ENCODE measurements at places on chromosomes 12 and 14.

- no peak for DNase-seq
These were observed 65.9 kb upstream of the NUDT4 start for GRCh38 chr12:93311827-93312226.

DNA sequence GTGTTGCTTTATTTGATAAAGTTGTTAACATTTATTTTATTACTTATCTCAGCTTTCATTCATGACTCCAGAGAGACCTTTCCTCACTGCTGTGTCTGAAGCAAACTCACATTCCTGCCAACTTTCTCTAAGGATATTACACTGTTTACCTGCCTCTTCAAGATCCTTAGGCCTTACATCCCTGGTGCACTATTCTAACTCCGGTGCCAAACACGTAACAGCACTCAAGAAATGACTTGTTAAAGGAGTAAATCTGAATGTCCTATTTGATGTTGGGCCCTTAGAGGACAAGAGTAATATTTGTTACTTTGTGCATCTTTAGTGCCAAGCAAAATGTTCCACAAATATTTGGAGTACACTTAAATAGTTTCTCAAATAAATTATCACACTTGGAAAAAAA, 324.1 kb upstream of the FLRT2 start:
- no peak for DNase-seq

GRCh38 chr12:85155791-85156190, 119.6 kb downstream of the LRRIQ1 start:
- DNase-seq: no peak

DNA sequence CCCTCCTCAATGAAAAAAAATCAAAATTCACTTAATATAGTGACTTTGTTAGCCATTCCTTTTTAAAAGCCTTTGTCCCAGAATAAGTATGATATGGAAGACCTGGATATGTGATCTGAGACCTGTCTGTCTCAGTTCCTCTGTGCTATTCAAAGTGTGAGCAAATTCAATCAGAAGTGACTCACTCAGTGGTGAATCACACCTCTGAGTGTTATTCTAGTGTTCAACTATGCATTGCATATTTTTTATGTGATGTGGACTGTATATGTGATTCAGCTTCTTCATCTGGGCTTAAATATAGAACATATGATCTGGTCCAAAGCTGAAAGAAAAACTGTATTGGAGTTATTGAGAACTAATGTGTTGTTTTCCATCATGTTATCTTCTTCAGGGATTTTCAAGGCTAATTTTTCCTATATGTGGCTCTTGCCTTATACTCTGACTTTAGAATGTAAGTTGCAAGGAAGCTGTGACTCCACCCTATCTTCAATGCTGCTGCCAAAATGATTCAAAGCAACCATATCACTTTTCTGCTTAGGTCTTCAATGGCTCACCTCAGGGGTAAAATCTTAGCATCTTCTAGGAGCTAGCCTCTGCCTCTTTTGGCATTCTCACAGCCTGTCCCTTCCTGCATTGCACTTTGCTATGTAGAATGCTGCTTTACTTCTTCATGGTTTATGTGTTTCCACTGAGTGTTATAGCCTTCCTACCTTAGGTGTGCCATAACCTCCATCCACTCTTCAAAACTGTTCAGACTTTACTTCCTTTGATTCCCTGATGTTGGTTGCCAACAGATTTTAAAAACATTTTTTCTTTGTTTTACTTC, 169.8 kb downstream of the OTOGL start:
- DNase-seq: no peak

GRCh38 chr12:6768990-6769389, 2.8 kb downstream of the PTMS start:
- DNase-seq: no peak

- DNase-seq: no peak
These were observed 6.5 kb upstream of the SLC6A12 start for GRCh38 chr12:220491-220890.

- DNase-seq: no peak
These were observed 47.4 kb upstream of the PRICKLE1 start for GRCh38 chr12:42636993-42637392.

DNA sequence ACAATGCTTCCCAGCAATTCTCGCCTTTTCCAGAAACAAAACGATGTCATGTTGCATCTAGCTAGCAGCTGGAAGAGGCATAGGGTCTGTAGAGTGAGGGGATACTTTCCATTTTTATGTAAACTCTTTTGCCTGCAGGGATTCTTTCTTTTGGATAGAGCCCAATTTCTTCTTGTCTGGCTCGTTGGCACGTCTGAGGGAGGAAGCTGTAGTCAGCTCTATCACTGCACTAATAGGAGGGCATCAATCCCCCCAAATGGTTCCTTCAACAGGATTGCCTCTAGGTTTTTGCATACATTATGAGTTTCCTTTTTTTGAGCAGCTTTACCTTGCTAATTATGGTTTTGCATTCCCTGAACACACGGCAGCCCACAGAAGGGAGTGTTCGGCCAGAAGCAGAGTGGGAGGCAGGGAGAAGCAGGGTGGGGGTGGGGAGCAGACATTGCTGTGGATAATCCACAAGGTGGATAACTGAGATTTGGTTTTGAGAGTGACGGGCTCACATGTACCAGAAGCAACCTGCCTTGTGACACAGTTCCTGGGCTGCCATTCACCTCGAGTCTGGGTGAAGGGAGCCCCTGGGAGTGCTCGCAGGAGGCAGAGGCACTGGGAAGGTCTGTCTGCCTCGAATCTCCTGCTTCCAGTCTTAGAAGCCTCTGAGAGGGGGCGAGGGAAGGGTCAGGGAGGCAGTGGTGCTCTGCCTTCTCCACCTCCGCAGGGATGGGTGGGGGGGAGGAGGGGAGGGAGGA, 24.5 kb downstream of the LRTM2 start:
- DNase-seq: no peak

DNA sequence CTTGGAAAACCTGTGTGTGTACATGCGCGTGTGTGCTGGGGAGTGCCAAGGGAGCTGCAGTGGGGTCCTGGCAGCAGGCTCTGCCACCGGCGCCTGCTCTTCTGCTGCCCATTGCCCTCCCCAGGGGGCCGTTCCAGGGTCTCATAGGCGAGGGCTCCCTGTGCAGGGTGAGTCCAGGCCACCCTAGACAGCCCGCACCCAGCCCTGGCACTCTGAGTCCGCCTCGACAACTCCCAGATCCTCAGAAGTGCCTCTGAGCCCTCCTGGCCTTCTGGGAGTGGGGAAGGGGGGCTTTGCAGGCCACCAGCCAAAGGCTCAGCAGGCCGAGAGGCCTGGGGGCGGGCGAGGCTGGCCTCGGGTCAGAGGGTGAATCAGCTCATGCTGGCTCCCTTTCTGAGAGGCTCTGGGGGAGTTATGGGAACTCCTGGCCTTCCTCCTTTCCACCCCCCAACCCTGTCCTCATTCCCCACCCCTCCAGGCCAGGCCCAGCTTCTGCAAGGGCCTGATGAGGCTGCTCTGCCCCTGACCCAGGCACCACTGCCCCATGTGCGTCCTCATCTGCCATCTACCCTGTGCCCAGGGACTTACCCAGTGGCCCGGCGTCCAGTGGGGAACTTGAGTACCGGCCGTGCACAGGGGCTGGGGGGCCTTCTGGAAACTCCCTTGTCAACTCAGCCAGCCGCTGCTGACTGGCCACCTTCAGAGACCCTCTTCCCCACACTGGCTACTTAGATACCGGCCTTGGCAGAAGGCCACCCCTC, 2.1 kb upstream of the TEDC1 start:
- DNase-seq: no peak

DNA sequence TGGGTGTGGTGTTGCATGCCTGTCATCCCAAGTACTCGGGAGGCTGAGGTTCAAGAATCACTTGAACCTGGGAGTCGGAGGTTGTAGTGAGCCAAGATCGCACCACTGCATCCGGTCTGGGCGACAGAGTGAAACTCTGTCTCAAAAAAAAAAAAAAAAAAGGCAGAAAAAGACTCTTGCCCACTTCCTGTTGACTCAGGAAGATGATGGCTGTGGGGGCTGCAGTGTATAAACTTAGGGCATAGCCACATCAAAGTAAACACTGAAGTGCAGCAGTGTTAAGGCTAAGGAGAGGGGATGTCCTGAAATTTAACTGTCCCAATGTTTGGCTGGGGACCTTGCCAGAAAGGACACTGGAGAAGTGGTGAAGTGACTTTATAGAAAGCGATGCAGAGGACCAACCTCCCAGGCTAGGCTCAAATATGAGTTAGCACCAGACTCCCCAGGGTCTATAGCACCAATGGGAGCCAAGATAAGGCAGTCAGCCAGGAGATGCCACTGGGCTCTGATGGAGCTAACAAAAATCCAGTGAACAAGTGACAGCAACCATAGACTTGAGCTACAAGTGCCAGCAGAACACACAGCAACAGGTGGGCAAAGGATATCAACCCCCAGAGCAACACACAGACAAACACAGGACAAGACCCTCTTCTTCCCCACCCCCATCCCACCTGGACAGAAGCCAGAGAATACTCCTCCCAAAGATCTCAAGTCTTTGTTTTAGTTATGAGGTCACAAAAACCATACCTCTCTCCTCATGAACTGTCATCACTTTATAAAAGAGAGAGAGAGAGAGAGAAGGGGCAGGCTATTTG, 28.0 kb downstream of the NELL2 start:
- no peak for DNase-seq

DNA sequence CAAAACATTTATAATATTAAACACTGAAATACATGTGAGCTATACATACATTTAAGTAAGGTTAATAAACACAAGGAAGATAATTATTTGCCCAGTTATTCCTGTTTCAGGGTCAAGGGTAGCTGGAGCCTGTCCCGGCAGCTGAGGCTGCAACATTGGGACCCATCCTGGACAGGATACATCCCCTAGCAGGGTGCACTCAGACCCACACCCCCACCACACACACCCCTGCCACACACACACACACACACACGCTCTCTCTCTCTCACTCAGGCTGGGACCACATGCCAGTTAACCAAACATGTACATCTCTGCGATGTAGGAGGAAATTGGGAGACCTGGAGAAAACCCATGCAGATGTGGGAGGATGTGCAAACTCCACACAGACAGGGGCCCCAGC, 112.6 kb upstream of the TMCC3 start:
- no peak for DNase-seq

- no peak for DNase-seq
These were observed 114.0 kb upstream of the HIF1A start for GRCh38 chr14:61581340-61581739.

- DNase-seq: no peak
These were observed 191.6 kb upstream of the E2F7 start for GRCh38 chr12:77256956-77257355.

GRCh38 chr12:79138872-79139271, 274.3 kb downstream of the SYT1 start:
- no peak for DNase-seq

- no peak for DNase-seq
These were observed 751.8 kb downstream of the GALC start for GRCh38 chr14:87241018-87241768.

DNA sequence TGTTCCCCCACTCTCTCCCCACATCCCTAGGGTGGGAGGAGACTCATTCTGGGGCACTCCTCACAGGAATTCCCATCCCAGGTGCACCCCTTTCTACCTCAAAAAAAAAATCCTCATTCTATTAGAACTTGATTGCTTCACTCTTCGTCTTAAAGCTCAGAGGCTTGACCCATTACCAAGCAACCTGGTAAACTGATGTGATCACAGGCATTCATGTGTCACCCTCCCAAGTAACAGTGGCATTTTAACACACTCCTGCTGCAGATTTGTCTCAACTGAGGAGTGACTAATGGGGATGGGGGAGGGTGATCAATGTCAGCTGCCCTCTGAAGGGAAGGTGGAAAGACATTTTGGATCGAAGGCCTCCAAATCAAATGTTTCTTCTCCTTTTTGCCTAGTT, 78.1 kb upstream of the PTHLH start:
- DNase-seq: no peak

DNA sequence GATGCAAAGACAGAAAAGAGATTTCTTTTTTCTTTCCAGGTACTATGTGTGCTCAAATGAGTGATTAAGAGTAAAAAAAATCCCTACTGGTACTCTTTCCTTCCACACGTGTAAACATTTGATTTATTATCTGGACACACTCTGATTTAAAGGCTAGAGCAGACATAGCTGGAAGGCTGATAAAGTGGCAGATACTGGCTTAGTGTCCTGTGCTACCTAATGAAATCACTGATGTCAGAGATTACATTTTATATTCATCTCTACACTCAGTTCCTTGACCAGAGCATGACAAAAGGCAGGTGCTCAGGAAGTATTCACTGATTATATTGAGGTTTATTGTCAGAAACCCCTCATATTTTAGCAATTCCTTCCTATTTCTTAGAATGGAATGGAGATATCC, 136.6 kb upstream of the SLC38A2 start:
- DNase-seq: no peak

- DNase-seq: no peak
These were observed 32.5 kb upstream of the LIMA1 start for GRCh38 chr12:50315803-50316202.

GRCh38 chr14:32085845-32086383, 8.8 kb downstream of the ARHGAP5 start:
- no peak for DNase-seq

- DNase-seq: no peak
These were observed 43.3 kb upstream of the RASSF3 start for GRCh38 chr12:64566831-64567517.

GRCh38 chr12:52873513-52873831, 24.7 kb upstream of the KRT78 start:
- no peak for DNase-seq

- no peak for DNase-seq
These were observed 6.8 kb downstream of the FIGNL2 start for GRCh38 chr12:51841727-51842126.

DNA sequence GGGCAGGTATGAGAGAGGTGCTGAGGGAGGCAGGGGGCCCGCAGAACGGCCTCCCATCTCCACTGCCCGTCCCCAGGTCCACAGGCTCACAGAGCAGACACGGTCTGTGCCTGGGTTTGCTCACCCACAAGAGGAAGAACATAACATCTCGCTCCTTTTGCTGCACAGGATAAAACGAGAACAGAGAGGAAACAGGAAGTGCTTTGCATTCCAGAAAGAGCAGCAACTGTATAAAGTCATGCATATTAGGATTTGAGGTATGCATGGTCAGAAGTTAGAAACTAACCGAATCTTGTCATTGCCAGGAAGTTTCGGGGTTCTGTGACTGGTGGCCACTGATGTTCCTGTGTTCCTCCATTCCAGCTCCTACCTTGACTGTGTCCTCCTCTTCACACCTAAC, 25.0 kb downstream of the NTF3 start:
- DNase-seq: no peak

GRCh38 chr14:93035917-93036651, 79.6 kb downstream of the ITPK1 start:
- no peak for DNase-seq

DNA sequence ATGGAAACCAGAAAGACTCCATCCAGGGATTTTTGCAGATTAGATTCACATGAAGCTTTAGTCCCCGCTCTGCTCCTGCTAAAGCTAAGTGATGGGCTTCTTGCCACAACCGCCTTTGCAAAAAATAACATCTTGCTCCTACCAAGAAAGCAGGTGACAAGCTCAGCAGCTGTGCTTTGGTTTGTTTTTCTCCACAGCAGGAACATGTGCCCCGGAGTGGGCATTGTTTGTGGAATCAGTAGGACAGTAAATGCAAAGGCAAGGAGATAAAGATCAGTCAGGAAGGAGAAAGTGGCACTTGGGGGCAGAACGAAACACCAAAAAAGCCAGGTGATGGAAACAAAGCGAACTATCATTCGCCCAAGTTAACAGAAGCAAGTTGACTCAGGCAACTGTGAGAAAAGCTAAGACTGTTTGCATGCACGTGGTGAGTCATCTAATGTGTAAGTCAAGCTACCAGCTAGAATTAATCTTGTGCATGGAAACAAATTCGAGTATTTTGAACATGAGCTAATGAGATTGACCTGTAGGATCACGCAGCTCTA, 165.5 kb upstream of the PLXNC1 start:
- no peak for DNase-seq

- DNase-seq: no peak
These were observed 11.4 kb downstream of the MGST1 start for GRCh38 chr12:16358878-16359277.

- no peak for DNase-seq
These were observed 477.8 kb upstream of the TMPO start for GRCh38 chr12:98037401-98038140.
